ENCODE measurements at places on chromosomes 7 and 10.

DNA sequence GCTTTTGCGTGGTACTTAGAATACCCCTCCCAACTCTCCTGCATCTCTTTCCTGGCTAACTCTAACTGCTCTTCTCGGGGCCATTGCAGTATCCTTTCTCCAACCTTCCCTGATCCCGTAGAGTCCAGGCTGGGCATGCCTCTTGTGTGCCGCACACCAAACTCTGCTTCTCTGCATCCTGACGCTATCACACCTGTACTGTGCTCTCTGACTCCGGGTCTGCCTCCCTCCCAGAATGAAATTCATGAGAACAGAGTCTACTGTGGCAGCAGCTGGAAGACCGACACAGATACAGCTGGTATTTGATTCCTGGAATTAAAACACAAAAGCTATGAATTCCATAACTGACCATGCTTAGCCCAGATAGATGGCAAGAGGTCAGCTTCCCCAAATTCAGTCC, 60.9 kb downstream of the C10orf67 start:
- DNase-seq: no peak

DNA sequence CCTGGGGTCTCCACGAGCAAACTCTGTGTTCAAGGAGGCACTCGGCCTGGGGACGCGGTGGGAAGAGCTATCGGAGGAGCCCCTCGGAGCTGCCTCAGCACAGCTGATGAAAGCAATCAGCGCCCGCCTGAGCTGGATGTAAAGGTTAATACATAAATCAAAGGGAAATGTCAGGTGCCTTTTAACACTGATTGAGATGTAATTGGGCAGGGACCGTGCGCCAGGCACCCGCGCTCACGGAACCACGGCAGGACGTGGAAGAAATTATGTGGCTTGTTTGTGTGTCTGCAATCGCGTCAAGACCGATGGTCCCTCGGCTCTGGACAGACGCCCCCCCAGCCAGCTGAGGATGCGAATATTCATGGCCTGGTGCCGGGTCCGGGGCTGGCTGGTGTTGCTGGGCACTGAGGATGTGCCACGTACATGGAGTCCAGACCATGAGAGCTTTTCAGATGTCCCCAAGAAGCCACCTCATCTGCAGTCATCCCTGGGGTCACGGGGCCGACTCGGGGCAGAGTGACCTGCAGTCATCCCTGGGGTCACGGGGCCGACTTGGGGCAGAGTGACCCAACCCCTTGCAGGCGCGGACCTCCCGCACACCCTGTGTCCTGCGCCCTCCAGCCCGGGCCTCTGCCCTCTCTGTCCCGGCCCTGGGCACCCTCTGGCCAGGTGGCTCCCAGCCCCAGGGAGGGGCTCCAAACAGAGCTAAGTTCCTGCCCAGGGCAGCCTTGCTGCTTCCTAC, 15.6 kb downstream of the FOXL3 start:
- no peak for DNase-seq

GRCh38 chr7:155796381-155797261, 15.6 kb downstream of the SHH start:
- DNase-seq: peak; percentile 24

- DNase-seq: no peak
These were observed 51.5 kb downstream of the COA1 start for GRCh38 chr7:43677864-43678263.

GRCh38 chr7:2542916-2543871, 12.1 kb downstream of the BRAT1 start:
- no peak for DNase-seq

DNA sequence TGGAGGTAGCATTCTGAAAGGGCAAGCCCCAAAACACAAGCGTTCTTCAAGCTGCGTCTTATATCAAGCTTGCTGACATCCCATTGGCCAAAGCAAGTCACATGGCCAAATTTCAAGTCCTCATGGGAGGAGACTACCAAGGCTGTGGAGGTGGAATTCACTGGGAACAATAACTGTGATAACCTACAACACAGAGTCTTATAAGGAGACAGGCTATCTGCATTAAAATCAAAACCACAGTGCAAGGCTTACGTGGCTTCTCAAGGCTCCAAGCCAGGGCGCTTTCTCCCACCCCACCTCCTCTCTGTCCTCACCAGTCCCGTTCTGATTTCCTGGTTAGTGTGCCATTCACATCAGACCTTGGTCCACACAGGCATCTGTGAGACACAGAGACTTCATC, 39.4 kb downstream of the ADRB1 start:
- DNase-seq: no peak

DNA sequence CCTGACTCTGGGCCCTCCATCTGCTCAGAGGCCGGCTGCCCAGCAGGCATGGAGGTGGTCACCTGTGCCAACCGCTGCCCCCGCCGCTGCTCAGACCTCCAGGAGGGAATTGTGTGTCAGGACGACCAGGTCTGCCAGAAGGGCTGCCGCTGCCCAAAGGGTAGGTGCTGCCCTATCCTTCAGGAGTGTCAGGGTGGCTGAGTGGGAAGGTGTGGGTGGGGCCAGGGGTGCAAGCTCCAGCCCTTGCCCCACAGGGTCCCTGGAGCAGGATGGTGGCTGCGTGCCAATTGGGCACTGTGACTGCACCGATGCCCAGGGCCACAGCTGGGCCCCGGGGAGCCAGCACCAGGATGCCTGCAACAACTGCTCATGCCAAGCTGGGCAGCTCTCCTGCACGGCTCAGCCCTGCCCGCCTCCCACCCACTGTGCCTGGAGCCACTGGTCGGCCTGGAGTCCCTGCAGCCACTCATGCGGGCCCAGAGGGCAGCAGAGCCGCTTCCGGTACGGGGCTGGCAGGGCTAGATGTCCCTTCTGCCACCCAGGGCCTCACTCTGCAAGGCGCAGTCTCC, 17.5 kb upstream of the ZNF862 start:
- no peak for DNase-seq

DNA sequence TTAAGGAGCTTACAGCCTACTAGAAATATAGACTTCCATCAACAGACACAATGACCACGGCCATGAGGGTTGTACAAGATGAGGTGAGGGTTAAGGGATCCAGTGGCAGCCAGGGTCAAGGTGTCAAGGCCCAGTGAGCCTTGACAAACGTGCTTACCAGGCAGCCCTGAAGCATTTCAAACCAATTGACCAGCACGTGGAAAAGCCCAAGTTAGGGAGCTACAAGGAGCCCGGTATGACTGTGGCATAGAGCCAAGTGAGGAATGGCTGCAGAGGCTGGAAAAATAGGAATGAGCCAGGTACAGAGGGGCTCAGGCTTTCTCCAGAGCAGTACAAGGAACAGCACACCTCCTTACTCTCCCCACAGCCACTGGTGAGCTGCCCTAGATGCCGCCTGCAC, 12.7 kb downstream of the AFAP1L2 start:
- DNase-seq: no peak

GRCh38 chr7:15967551-15967950, 281.1 kb upstream of the MEOX2 start:
- no peak for DNase-seq

DNA sequence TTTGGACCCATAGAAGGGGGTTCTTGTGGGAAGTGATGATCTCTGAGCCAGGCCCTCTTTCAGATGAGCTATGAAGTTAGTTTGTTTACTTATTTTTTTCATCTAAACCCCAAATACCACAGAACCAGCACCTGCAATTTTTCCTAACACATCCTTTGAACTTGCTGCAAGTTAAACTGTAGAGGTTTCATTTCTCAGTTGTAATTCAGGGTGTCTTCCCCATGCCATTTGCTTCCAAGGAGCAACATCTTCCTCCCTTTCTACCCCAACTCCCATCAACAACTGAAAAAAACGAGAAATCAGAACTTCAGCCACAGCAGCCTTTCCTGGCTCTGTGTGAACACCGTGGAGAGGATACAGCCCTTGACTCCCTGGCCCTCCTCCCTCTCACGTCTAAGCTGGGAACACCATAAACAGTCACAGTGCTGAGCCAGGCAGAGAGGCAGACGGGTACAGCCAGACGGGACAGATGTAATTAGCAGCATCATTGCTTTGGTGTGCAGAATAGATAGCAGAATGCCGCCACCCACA, 63.6 kb downstream of the RGS10 start:
- DNase-seq: no peak

- no peak for DNase-seq
These were observed 10.9 kb upstream of the PFKP start for GRCh38 chr10:3056280-3057037.

- DNase-seq: no peak
These were observed 242.6 kb downstream of the PHF14 start for GRCh38 chr7:11216276-11216675.

DNA sequence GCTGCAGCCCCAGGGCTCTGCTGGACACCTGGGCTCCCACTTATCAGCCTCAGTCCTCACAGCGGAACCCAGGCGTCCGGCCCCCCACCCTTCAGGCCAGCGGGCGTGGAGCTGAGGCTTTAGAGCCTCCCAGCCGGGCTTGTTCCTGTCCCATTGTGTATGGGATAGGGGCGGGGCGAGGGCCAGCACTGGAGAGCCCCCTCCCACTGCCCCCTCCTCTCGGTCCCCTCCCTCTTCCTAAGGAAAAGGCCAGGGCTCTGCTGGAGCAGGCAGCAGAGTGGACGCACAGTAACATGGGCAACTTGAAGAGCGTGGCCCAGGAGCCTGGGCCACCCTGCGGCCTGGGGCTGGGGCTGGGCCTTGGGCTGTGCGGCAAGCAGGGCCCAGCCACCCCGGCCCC, 2.7 kb downstream of the NOS3 start:
- DNase-seq: no peak

DNA sequence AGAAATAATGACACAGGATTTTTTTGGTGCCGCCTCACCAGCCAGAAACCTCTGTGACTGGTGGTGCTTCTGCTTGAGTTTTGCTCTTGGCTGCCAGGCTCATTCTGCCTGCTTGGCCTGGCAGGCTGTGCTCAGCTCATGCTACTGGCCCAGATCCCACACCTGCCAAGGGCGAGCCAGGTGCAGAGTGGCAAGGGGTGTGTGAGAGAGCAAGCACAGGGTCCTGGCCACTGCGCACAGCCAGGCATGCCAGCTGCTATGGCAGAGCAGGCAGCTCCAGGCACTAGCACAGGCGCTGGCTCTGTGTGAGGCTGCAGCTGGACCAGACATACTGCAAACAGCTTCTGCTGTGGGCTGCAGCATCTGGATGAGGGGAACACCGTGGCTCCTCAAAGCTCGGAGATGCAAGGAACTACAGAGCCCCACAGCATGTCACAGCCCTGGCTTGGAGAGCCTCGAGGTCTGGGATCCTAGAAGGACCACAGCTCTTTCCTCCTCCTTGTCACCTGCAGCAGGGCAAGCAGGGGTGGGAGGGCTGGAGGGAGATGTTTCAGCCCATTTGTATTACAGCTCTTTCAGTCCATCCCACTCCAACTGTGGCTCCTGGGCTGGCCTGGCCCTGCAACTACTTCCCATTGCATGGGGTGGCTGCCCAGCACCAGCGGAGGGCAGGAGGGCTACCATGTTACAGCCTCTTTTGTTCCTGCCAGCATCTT, 313.4 kb upstream of the SEMA3C start:
- peak; percentile 53 for DNase-seq

DNA sequence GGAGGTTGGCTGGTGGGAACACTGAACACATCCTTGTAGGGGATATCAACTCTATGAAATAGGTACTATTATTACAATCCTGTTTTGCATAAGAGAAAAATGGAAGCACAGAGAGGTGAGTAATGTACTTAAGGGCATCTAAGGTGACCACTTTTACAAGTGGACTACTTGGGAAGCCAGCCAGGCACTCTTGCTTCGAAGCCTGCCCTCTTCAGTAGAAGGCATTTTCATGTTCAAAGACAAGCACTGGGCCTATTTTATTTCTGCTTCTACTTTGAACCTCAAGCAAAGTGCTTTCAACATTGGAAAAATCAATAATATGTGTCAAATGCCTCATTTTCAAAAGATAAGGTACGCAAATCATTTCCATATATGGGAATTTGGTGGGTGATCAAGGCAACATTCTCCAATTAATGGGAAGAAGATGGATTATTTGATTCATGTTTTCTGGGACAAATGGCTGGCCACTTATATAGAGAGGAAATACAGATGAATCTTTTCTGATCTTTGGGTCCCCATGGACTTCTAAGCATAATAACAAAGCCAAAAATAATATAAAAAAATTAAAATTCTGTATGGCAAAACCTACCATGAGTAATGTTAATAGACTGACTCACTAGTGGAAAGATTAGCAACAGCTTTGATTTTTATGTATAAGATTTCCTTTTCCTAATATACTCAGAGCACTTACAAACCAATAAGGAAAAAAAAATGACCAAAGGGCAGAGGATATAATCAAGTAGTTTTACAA, 270.2 kb downstream of the FRMD4A start:
- DNase-seq: no peak

- no peak for DNase-seq
These were observed 334.8 kb upstream of the SHH start for GRCh38 chr7:156147104-156147503.

GRCh38 chr10:69360485-69361302, 56.0 kb downstream of the TACR2 start:
- no peak for DNase-seq

GRCh38 chr7:25707768-25708620, 444.0 kb upstream of the NFE2L3 start:
- no peak for DNase-seq

- DNase-seq: no peak
These were observed 26.1 kb downstream of the CALML3 start for GRCh38 chr10:5550621-5551530.

GRCh38 chr10:110641256-110641655, 2.9 kb upstream of the RBM20 start:
- DNase-seq: no peak

- DNase-seq: no peak
These were observed 57.2 kb downstream of the AKR1E2 start for GRCh38 chr10:4883079-4883739.

- DNase-seq: no peak
These were observed at the start of gene INSYN2A for GRCh38 chr10:127196282-127197153. TSS of gene INSYN2A (minus strand) at chr10:127196591. CDS start at chr10:127176395, 20,196 bp downstream.

- DNase-seq: no peak
These were observed 370.8 kb downstream of the CDC14C start for GRCh38 chr7:49295146-49295545.

DNA sequence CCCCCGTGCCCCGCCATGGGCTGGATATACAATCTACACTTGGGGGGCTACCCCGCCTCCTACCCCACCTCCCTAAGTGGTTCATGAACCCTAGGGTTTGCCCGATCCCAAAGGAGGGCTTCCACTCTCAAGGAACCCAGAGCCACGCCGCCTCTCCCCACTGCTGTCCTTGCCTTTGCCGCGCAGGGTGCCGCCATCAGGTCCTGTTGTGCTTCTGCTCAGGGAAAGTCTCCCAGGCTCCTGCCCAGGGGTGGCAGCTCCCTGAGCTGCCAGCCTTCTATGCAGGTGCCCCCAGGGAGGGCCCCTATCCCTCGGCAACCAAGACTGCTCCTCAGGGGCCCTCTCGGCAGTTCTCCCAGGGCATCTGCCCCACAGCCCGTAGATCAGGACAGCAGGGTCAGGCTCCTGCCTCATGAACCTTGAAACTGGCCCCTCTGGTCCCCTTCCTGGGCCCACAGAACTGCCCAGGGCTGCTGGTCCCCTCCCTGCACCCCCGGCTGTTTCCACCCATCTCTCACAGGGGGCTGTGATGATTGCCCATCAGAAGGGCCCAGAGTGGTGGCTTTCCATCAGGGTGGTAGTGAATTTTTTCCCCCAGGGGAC, 13.0 kb upstream of the PCBD1 start:
- no peak for DNase-seq

- DNase-seq: no peak
These were observed 23.5 kb downstream of the HTR5A start for GRCh38 chr7:155093596-155093995.

GRCh38 chr7:22356701-22357310, at the start of gene RAPGEF5:
TSS of gene RAPGEF5 (minus strand) at chr7:22357154. CDS start at chr7:22357060, 94 bp downstream.
- peak; percentile 77 for DNase-seq
